ENCODE measurements at places on chromosomes 16 and 17.

GRCh38 chr17:49548506-49549310 is 27.0 kb upstream of the NXPH3 start:
- DNase-seq, result no peak

GRCh38 chr17:29243792-29244191 is 2.9 kb upstream of the CRYBA1 start:
- no peak for DNase-seq

DNA sequence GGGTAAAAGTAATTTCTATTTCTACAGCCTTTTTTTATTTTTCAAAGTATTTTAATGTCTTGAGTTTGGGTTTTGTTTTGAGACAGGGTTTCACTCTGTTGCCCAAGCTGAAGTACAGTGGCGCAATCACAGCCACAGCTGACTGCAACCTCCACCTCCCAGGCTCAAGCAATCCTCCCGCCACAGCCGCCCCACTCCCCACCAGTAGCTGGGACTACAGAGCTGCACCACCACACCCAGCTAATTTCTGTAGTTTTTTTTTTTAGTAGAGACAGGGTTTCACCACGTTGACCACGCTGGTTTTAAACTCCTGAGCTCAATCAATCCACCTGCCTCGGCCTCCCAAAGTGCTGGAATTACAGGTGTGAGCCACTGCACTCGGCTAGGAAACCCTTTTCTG is 44.0 kb downstream of the TUBD1 start:
- DNase-seq, result no peak

DNA sequence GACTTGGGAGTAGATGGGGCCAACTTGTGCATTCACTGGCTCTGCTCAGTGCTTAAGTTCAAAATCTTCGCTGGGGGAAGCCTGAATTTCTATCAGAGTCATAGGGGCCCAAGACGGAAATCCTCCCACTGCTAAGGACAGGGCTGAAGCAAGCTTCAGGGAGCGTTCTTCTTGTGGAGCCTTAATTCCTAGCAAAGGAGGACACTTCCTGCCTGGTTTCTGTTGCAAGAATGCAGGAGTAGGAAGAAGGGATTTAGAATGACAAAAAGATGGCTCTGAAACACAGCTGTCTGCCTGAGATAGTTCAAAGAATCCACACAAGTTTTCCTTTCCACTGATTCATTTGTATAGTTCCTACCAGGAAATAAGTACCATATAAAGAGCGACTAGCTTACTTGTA is 26.4 kb downstream of the PSME3IP1 start:
- DNase-seq, result no peak

DNA sequence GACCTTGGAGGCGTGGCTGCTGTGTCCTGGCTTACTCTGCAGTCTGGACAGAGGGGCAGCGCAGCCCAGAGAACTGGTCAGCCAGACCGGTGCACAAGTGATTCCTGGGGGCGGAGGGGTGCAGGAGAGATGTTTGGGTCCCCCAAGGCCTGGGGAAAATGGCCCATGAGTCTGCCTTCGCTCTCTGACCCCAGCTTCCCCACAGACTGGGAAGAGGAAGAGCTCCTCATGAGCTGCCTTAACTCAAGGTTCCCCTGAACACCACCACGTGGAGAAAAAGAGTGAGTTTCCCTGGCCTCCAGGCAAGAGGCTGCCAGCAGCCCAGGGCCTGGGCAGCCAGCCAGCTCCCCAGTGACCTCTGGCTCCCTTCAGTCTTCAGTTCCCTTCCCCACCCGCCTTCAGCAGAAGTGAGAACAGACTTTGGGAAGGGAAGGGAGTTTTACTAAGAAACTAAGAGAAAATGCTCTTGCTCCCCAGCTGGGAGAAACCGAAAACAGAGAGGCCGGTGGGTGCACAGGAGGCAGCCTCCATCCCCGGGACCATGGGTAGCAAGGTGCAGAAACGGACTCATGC is 2.0 kb upstream of the C17orf99 start:
- DNase-seq, result no peak

DNA sequence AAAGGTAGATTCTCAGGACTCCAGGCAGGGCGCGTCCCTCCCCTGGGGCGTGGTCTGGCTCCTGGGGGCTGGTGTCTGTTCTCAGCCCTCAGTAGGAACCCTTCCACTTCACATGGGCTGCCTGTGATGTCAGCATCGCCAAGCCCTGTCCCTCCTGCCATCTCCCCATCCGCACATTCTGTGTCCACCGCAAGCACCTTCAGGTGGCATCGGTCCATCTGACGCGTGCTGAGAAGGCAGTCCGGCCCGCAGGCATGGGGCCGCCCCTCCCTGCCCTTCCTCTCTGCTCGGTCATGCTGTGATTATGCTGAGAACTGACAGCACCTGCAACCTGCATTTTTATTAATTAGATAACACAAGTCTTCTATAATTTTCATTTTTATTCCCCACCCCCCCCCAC is 12.7 kb upstream of the DNAH17 start:
- DNase-seq, result no peak

GRCh38 chr16:50300942-50301625 is 34.7 kb downstream of the ADCY7 start:
- DNase-seq, result no peak

GRCh38 chr16:86515413-86515776 is 5.1 kb downstream of the FOXF1 start:
- DNase-seq, result no peak

GRCh38 chr16:10266809-10267208 is 84.6 kb upstream of the GRIN2A start:
- no peak for DNase-seq

DNA sequence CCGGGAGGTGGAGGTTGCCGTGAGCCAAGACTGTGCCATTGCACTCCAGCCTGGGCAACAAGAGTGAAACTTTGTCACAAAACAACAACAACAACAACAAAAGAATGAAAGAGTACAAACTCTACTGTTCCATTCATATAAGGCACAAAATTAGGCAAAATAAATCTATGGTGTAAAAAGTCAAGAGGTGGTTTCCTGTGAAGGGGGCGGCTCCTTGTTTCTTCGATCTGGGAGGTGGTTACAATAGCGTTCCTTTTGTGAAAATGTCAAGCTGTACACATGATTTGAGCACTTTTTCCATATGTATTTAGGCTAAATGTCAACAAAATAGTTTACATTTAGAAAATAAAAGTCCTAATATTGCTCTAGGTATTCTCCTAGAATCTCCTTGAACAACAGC is 6.9 kb downstream of the SIAH1 start:
- no peak for DNase-seq

DNA sequence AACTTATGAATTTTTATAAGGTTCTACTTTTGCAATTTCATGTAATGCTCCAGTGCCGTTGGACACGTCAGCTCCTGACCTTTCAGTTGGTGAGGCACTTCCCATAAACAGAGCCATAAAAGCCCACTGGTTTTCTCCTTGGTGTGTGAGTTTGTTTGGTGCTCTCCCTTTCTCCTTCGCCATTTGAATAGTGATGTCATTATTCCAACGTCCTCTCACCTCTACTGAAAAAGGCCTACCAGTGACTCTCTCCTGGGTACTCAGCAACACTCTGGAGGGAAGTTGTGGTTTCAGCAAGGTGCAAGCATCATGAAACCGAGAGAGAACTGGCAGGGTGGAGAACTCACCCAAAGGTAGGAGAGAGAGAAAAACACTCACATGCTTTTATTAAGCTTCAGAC is 29.6 kb upstream of the HNF1B start:
- no peak for DNase-seq

DNA sequence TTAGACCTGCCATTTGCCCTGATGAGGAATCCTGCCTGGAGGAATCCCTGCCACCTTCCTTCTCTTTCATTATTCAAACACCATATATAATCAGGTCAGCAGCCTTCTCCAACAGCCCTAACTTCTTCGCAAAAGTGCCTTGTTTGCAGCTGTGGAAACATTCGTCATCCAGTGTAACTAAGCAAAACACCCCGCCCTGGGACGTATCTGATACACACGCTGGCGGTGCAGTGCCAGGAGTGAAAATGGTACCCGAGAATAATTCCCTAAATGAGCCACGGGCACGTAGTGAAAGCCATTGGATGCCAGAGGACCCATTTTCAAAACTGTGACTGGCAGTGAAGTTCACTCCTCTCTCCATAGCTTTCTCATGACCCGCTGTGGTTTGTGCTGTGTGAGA is 73.7 kb downstream of the IRX3 start:
- no peak for DNase-seq

- no peak for DNase-seq
Observed at GRCh38 chr17:13741744-13742143, 140.0 kb upstream of the HS3ST3A1 start.

GRCh38 chr17:44990994-44991393 is 22.9 kb upstream of the C1QL1 start:
- no peak for DNase-seq

GRCh38 chr17:39754958-39755553 is 17.3 kb downstream of the GRB7 start:
- no peak for DNase-seq

GRCh38 chr17:82709676-82710498 is 6.6 kb upstream of the FN3KRP start:
- no peak for DNase-seq

GRCh38 chr16:35628976-35629375 is 2169.6 kb downstream of the TP53TG3F start:
- DNase-seq, result no peak

DNA sequence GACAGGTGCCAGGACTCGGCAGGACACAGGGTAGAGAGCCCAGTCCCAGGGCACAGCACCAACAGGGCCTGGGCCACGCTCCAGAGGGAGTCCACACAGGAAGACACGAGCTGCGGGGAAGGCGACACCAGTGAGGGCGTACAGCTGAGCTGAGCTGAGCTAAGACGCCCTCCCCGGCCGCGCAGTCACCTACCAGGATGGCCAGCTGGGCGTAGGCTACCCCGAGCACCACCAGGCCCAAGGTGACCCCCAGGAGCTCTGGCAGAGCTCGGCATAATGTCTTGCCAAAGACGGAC is 42.6 kb downstream of the TSC2 start:
- DNase-seq, result no peak

- DNase-seq, result no peak
Observed at GRCh38 chr16:78307824-78308528, 208.5 kb downstream of the WWOX start.

DNA sequence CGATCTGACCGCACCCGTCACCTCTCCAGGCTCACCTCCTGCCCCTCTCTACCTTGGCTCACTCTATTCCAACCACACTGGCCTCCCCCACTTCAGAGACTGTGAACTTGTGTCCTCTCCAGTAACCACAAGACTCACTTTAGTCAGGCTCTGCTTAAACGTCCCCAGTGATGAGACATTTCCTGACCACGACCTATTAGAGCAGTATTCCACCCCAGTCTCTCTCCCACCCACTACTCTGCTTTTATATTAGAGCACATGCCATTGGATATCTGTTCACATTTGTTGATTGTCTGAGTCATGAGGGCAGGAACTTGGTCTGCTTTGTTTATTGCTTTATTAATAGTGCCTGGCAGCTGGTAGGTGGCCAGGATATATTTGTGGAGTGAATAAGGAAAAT is 20.1 kb downstream of the COX11 start:
- peak; percentile 49 for DNase-seq

DNA sequence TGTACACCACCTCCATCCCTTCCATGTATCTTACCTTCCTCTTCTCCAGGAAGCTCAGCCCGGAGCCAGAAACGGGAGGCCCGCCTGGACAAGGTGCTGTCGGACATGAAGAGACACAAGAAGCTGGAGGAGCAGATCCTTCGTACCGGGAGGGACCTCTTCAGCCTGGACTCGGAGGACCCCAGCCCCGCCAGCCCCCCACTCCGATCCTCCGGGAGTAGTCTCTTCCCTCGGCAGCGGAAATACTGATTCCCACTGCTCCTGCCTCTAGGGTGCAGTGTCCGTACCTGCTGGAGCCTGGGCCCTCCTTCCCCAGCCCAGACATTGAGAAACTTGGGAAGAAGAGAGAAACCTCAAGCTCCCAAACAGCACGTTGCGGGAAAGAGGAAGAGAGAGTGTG is 756 bp upstream of the MVP start:
- DNase-seq, result no peak

DNA sequence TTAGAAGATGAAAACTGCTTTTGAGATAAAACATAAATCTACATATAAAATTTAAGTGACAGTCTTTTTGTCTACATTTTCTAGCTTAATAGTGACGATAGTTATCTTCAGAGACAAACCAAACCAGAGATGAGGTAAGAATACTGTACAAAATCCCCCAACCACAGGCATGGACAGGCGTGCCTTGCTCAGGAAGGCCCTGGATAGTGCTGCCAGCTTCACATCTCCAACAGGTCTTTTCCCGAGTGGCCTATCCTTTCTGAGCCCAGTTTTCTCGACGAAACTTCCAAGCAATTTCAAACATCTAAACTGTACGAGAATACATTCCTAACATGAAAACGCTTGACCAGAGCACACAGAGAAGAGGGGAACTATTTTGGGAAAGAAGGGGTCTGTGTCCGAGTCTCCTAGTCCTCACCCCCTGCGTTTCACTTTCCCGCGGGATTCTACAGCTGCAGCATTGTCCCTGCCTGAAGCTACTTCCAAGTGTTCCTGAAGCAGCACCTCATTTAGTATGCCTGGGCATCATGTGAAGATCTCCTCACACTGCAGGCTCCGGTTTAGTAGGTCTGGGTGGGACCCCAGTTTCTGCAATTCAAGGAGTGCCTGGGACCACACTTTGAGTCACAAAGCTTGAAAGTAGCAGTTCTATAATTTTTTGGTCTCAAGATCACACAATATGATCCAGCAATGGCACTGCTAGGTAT is 37.8 kb downstream of the GNA13 start:
- DNase-seq, result no peak

DNA sequence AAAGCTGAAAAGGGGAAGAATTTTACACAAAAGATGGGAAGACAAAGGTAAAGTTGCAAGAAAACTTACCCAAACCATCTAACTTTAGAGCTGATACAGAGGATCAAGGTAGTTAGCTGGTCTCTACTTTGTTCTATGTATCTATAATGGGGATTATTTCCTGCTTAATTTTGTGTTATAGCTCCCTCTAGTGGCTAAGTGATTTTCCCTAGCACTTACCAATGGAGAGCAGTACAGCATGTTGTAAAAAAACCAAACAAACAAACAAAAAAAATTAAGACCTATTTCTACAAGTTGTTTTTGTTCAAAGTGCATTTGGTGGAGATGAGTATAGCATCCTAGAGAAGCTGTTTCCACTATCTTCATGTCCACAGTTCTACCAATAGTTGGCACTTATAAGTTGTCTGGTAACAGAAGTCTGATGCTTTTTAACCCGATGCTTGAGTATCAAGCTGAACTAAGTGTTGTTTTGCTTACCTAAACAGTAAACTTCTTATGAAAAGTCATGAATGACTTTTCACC is 7.5 kb downstream of the SRSF1 start:
- DNase-seq, result no peak

DNA sequence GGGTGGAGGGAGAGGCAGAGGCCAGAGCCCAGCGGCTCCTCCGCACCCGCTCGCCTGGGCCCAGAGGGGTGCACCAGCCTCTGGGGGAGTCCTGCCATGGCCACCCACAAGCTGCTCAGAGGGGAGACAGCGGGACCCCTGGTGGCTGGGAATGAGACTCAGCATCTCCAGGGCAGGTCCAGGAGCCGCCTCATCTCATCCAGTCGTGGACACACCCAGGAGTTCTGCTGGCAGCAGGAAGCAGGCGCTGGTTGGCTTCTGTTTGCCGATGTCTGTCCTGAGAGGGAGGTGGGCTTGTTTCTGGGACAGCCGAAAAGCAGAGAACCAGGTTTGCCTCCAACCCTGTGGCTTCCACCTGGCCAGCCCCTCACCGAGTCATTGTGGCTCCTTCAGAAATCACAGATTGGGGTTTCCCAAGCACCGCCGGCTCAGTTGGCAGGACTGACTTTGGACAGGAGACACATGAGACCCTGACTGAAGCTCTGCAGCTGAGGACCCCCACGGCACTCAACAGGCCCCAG is 49.6 kb upstream of the ENPP7 start:
- no peak for DNase-seq

- DNase-seq, result no peak
Observed at GRCh38 chr16:48188449-48189102, 32.8 kb upstream of the ABCC12 start.
